Astrocyte of the hippocampus (primary cell): ENCODE measurements at places on chromosomes 1 and 21.
A peak's percentile ranks its signal among the peaks of the same experiment; 100 is the strongest.

GRCh38 chr1:193662030-193662429 lies 475.6 kb upstream of the B3GALT2 start:
- DNase-seq, result no peak

DNA sequence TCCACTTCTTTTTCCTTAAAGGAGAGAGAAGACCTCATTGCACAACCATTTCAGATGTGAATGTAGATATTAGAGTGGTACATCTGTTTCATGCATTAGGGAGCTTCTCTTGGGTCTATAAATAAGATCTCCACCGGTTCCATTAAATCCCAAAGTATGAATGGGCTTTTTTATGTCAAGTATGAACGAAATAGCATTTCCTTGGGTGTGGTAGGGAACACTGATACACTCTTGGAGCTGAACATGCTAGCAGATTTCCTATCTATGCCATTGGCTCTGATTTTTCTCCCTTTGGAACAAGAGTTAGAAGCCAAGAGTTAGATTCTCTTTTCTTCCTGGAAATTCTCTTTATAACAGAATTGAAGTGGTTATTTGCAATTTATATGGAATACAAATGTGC lies 245.6 kb upstream of the ADAMTS5 start:
- no peak for DNase-seq

DNA sequence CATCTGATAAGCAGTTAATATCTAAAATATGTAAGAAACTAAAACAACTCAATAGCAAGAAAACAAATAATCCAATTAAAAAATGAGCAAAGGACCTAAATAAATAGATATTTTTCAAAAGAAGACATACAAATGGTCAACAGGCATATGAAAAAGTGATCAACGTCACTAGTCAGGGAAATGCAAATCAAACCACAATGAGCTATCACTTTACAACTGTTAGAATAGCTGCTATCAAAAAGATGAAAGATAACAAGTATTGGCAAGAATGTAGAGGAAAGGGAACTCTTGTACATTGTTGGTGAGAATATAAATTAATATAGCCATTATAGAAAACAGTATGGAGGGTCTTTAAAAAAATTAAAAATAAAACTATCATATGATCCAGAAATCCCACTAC lies 40.7 kb upstream of the NEK7 start:
- DNase-seq, result no peak

DNA sequence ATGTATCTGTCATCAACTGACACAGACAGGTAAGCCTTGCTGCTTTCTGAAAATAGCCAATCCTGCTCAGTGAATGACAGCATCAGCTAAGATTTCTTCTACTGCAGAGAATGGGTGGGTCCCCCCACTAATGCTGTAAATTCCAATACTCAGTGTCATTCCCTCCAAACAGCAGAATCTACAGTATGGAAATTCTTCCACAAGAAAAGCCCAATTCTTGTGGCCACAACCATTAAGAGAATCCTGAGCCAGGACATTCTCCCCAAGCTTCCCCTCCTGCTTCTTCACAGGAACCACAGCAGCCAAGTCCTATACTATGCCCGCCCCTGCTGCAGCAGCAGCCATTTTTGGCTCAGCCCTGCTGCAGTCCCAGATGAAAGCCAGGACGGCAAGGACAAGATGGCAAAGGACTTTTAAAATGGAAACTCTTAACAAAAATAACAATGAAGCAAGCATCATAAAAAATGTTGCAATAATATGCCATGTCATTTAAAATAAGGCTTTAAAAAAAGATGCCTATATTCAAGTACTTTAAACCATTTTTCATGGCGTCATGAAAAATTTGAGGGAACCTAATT lies 26.8 kb downstream of the EIF4G3 start:
- peak; percentile 97 for DNase-seq

DNA sequence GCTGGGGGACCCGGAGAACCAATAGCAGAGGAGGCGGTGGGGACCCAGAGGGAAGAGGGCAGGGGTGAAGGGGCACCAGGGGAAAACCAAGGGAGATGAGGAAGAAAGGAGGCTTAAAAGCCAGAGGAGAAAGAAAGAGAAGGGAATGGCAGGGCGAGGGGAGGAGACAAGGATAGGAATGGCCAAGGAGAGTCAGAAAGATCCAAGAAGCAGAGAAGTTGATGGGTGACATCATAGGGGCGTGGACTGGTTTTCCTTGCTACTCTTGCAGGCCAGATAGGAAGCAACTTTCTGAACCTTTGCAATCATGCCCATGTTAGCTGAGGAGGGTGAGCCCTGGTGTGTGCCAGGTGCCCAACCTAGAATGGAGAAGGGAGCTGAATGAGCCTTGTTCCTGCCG lies 5.4 kb downstream of the NPR1 start:
- no peak for DNase-seq

DNA sequence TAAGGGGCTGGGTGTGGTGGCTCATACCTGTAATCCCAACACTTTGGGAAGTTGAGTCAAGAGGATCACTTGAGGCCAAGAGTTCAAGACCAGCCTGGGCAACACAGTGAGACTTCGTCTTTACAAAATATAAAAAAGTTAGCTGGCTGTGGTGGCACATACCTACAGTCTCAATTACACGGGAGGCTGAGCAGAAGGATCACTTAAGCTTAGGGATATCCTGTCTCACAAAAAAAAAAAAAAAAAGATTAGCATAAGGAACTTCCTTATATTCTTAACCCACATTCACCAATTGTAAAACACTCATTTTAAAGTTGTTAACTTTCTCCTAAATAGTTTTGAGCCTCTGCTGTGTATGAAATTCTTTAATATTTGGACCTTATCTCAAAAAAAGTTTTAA lies 53.1 kb downstream of the ABCD3 start:
- DNase-seq, result no peak

GRCh38 chr21:34520764-34521508 lies 8.9 kb upstream of the KCNE1 start:
- no peak for DNase-seq

- no peak for DNase-seq
These were observed 243.4 kb downstream of the RHOU start for GRCh38 chr1:228978484-228979324.

DNA sequence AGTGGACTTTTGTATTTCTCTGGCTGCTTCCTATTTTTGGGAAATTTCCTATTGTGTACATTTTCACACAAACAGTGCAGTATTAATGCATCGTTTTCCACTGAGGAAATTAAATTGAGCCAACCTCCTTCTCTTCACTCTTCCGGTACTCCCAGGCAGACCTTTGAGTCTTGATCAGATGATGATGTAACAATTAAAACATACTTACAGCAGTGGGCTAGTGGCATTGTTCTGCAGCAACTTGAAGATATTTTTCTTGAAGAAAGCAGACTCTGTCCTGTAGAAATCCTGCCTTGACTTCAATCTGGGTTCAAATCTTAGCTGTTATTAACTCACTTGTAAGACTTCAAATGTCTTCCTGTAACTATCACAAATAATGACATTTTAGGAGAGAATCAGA lies 19.0 kb upstream of the TMEM200B start:
- DNase-seq, result no peak
